ENCODE measurements at places on chromosomes 7 and 10.

GRCh38 chr7:112439476-112439875 is 10.8 kb upstream of the IFRD1 start:
- no peak overlapping the region for H3K4me3 ChIP-seq
- no peaks in the 10 kb centered on the region for H3K4me1 ChIP-seq
- no peak overlapping the region for H3K27ac ChIP-seq
- H3K27me3 ChIP-seq, result peaks cover 6% of the 10 kb centered on the region
- no peak for DNase-seq

DNA sequence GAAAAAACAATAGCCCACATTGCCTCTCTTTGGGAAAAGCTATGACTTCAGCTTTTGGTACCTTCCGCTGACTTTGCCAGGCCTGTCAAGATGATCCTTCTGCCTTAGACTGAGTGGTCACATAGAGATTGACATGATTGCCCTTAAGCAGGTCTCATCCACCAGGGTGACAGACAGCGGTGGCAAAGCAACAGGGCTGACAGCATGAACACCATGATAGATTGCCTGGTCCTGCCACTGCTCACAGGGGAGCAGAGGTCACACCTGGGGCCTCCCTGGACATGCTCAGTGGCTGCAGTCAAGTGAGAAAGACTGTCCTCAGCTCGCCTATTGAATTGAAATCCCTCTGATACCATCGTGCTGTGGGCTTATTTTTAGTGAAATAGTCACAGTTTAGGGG is 1080.2 kb downstream of the KCNMA1 start:
- no peak for DNase-seq
- H3K36me3 ChIP-seq, result no peaks in the 10 kb centered on the region
- no peak overlapping the region for H3K4me3 ChIP-seq

- H3K36me3 ChIP-seq, result no peaks in the 10 kb centered on the region
- peak; percentile 38 for DNase-seq
- no peaks in the 10 kb centered on the region for H3K4me1 ChIP-seq
- no peak overlapping the region for H3K27ac ChIP-seq
- no peak overlapping the region for H3K4me3 ChIP-seq
These were observed 44.6 kb upstream of the RSBN1L start for GRCh38 chr7:77651575-77652162.

GRCh38 chr10:132593900-132594876 is 56.6 kb downstream of the INPP5A start:
- peaks cover 9% of the 10 kb centered on the region for H3K36me3 ChIP-seq
- DNase-seq, result no peak
- no peaks in the 10 kb centered on the region for H3K27me3 ChIP-seq
- H3K4me1 ChIP-seq, result peaks cover 40% of the 10 kb centered on the region

GRCh38 chr10:77071001-77071511 is 566.6 kb downstream of the KCNMA1 start:
- H3K4me3 ChIP-seq, result no peak overlapping the region
- no peaks in the 10 kb centered on the region for H3K4me1 ChIP-seq
- no peak overlapping the region for H3K27ac ChIP-seq
- no peak for DNase-seq
- no peaks in the 10 kb centered on the region for H3K36me3 ChIP-seq
- peaks cover 1% of the 10 kb centered on the region for H3K27me3 ChIP-seq

DNA sequence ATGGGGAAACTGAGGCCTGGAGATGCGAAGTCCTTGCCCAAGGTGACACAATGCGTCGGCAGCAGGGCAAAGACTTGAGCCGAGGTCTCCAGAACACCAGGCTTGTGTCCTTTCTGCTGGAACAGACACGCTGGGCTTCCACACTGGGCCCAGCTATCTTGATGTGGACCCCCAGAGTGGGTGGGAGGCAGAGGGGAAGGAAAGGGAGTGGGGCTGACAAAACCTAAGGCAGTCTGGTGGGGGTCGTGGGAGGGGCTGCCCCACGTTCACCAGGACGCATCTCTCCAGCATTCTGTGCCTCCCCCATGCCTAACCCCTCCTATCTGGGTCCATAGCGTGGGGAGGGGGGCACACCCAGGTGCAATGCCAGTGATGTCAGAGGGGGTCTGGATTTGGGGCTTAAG is 38.1 kb downstream of the PPIF start:
- peak; percentile 14 for DNase-seq
- H3K27me3 ChIP-seq, result peaks cover 5% of the 10 kb centered on the region
- no peak overlapping the region for H3K4me3 ChIP-seq
- no peaks in the 10 kb centered on the region for H3K4me1 ChIP-seq
- no peak overlapping the region for H3K27ac ChIP-seq

- no peaks in the 10 kb centered on the region for H3K36me3 ChIP-seq
- H3K4me3 ChIP-seq, result no peak overlapping the region
- no peak for DNase-seq
- no peak overlapping the region for H3K27ac ChIP-seq
These were observed 9.4 kb upstream of the CD36 start for GRCh38 chr7:80629023-80629422.

DNA sequence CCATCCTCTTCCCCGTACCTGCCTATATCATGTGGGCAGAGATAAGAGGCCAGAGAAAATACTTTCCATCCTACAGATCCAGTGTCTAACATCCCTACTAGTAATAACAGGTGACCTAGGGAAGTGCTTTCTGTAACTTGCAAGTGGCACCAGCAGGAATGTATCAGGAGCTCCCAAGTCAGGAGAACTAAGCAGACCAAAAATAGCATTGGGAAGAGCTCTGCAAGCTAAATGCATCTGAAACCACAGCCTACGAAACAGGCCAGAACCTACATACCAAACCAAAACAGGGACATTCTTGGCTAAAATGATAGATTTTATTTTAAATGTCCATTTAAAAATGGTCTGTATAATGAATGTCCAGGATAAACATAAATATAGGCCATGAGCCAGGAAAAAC is 680.8 kb downstream of the PHTF2 start:
- no peaks in the 10 kb centered on the region for H3K27me3 ChIP-seq
- no peak overlapping the region for H3K4me3 ChIP-seq
- no peaks in the 10 kb centered on the region for H3K36me3 ChIP-seq

DNA sequence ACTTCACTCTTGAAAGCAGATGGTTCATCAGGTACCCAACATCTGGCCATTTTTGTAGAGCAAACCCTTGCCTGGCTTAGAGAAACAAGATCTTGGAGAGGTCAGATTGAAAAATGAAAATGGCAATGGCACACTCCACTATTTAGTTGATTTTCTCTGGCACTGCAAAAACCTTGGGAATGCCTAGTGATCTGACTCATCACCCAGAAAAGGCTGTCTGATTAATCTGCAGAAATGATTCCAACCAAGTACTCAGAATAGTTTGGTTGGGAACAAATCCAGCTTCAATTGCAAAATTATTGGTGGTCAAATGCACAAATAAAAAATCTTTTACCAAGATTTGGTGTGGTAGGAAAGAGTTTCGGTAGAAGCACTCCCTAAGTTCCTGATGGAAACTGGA is 351.2 kb downstream of the PHTF2 start:
- DNase-seq, result no peak
- no peaks in the 10 kb centered on the region for H3K27me3 ChIP-seq
- no peak overlapping the region for H3K4me3 ChIP-seq

- no peak overlapping the region for H3K27ac ChIP-seq
- H3K4me3 ChIP-seq, result no peak overlapping the region
- no peaks in the 10 kb centered on the region for H3K27me3 ChIP-seq
- H3K4me1 ChIP-seq, result no peaks in the 10 kb centered on the region
These were observed 421.3 kb upstream of the NUPR2 start for GRCh38 chr7:56537477-56537876.

- no peaks in the 10 kb centered on the region for H3K36me3 ChIP-seq
- H3K4me1 ChIP-seq, result peaks cover 16% of the 10 kb centered on the region
- peaks cover 39% of the 10 kb centered on the region for H3K27me3 ChIP-seq
- no peak overlapping the region for H3K4me3 ChIP-seq
These were observed 209.1 kb downstream of the CCSER2 start for GRCh38 chr10:84537447-84537931.

- no peak for DNase-seq
- H3K36me3 ChIP-seq, result no peaks in the 10 kb centered on the region
- no peaks in the 10 kb centered on the region for H3K27me3 ChIP-seq
- no peak overlapping the region for H3K27ac ChIP-seq
- H3K4me1 ChIP-seq, result no peaks in the 10 kb centered on the region
- no peak overlapping the region for H3K4me3 ChIP-seq
These were observed 533.3 kb downstream of the SORCS1 start for GRCh38 chr10:106631016-106631702.

DNA sequence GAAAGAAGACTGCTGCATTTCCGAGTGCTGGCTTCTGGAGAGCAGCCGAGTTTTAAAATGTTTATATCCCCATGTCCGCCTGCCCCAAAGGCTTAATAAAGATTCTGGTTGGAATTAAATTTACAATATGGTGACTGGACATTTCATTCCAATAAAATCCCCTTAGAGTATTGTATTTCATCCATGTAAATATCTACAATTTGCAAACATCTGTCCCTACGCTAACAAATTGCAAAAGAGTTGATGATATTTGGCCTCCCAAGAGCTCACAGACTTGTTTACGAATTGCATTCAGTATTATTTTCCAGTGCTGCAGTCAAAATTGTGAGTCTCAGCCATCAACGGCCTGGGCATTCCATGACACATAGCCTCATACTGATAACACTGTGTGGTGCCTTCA is 50.1 kb downstream of the PLEKHS1 start:
- no peak for DNase-seq
- H3K27ac ChIP-seq, result no peak overlapping the region
- peaks cover 2% of the 10 kb centered on the region for H3K4me1 ChIP-seq
- no peak overlapping the region for H3K4me3 ChIP-seq
- H3K27me3 ChIP-seq, result peaks cover 36% of the 10 kb centered on the region

DNA sequence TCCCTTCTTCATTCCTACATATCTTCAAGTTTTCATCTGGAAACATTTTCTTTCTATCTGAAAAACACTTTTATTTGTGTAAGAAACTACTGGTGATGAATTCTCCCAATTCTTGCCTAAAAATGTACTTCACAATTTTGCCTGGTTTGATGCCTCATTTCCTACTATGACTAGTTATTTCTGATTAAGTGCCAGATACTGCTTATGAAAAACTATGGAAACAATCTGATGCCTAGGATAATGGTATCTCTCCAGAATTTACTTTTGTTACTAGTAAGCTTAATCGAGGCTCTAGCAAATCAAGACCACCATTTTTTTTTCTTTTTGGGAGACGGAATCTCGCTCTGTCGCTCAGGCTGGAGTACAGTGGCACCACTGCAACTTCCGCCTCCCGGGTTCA is 31.3 kb downstream of the CACUL1 start:
- H3K4me3 ChIP-seq, result no peak overlapping the region
- H3K36me3 ChIP-seq, result no peaks in the 10 kb centered on the region
- peaks cover 6% of the 10 kb centered on the region for H3K4me1 ChIP-seq
- H3K27ac ChIP-seq, result no peak overlapping the region

- H3K36me3 ChIP-seq, result no peaks in the 10 kb centered on the region
- peak overlapping the region; percentile 59 for H3K4me3 ChIP-seq
- H3K27ac ChIP-seq, result no peak overlapping the region
- H3K4me1 ChIP-seq, result peaks cover 7% of the 10 kb centered on the region
- H3K27me3 ChIP-seq, result peaks cover 45% of the 10 kb centered on the region
These were observed 639 bp downstream of the DYDC2 start for GRCh38 chr10:80356989-80357850.

GRCh38 chr7:151232917-151233701 is 826 bp downstream of the CHPF2 start:
- peak overlapping the region; percentile 100 for H3K4me3 ChIP-seq
- H3K27me3 ChIP-seq, result peaks cover 19% of the 10 kb centered on the region
- peaks cover 37% of the 10 kb centered on the region for H3K4me1 ChIP-seq
- peak overlapping the region; percentile 98 for H3K27ac ChIP-seq
- DNase-seq, result peak; percentile 78
- peaks cover 24% of the 10 kb centered on the region for H3K36me3 ChIP-seq

DNA sequence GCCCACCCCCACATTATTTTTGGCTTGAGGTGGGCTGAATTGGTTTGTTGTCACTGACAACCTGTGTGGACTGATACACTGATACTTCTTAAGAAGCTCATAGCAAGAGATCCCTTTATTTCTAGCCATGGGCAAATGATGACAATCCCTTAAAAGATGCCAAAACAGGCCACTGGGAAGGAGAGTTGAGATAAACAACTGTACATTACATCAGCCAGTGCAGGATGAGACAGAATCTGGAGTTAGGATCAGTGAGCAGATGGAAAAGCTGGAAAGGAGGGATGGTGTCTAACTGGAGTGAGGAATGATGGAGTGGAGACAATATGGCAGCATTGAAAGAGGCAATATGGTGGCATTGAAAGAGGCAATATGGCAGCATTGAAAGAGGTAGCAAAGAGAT is 195.9 kb upstream of the LYZL2 start:
- H3K36me3 ChIP-seq, result no peaks in the 10 kb centered on the region
- no peaks in the 10 kb centered on the region for H3K4me1 ChIP-seq
- H3K27ac ChIP-seq, result no peak overlapping the region
- no peak overlapping the region for H3K4me3 ChIP-seq

GRCh38 chr7:12909483-12909882 is 222.1 kb downstream of the ARL4A start:
- no peaks in the 10 kb centered on the region for H3K36me3 ChIP-seq
- DNase-seq, result no peak
- no peaks in the 10 kb centered on the region for H3K27me3 ChIP-seq
- no peaks in the 10 kb centered on the region for H3K4me1 ChIP-seq
- H3K27ac ChIP-seq, result no peak overlapping the region

DNA sequence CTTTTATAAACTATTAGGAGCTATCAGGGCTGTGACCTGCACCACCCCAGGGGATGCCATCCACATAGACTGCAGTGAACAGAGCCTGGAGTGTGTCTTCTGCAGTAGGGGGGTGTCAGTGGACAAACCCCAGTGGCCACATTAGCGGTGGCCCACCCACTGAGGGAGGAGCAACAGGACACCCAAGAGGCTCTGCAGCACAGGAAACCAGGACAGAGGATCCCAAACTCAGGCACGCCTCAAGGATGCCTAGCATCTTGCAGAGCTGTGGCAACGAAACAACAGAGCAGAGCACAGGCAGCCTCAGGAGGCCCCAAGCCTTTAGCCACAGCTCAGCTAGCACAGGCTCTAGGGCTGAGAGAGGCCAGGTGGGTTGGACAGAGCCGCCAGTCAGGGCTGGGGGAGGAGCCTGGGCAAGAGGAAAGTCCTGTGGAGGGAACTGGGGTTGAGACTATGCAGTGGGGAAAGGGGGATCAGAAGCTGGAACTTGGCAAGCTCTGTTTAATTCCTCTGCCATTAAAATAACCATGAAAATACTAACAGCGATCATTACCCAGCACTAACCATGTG is 53.8 kb downstream of the GRID1 start:
- no peak overlapping the region for H3K27ac ChIP-seq
- H3K4me3 ChIP-seq, result no peak overlapping the region
- H3K27me3 ChIP-seq, result peaks cover 11% of the 10 kb centered on the region

- no peaks in the 10 kb centered on the region for H3K4me1 ChIP-seq
- DNase-seq, result no peak
- no peak overlapping the region for H3K4me3 ChIP-seq
- H3K36me3 ChIP-seq, result no peaks in the 10 kb centered on the region
- H3K27me3 ChIP-seq, result peaks cover 5% of the 10 kb centered on the region
These were observed 149.2 kb downstream of the PLPP4 start for GRCh38 chr10:120606051-120606764.
